Nephron progenitor cell (in vitro differentiated cells): ENCODE measurements at places on chromosomes 6 and 20.

DNA sequence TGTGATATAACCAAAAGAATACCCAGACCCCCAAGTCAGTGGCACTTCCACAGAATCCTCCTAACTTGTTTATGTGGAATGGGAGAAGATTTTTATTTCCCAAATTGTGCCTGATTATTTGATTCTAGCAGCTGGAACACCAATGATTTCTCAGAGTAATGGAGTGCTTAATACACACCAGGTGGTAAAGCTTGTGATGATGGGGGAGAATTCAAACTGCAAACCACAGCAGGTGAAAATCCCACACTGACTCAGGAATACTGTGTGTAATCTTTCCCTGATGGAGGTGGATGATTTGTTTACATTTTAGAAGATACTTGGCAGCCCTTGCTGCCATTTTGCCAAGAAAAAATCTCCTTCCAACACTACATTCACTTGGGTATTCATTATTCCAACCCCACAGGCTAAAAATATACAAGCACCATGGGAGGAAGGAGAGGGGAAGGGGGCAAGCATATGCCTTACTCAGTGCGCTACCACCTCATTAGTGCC lies 212.7 kb upstream of the PLN start:
- DNase-seq, result no peak

DNA sequence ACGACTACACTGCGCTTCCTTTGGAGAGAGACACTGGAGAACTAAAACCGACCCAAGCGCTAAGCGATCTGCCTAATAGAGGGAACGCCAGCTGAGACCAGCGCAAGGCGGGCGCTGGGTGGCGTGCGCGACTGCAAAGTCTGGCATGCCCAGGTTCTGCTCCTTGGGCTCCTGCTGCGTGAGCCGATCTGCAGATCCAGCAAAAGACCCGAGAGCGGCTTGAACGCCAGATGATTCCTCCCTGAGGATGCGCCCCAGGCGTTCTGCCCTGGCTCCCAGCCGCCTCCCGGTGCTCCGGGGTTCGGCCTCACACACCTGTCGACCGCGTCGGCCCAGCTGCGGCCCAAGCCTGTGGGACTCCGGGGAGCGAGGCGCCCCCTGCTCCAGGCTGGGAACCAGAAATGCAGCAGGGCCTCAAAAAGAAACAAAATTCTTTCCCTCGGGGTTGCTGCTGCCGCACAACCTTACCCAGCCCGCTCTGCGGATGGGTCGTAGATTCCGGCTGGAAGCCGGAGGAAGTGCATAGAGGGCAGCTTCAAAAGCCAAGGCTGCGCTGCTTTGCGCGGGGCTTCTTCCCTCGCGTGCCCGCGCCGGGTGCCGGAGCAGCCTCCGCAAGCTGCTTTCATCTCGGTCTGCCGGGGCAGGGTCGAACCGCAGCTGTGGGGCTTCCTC lies 17.9 kb upstream of the PRDM13 start:
- peak; percentile 72 for DNase-seq

- DNase-seq, result no peak
These were observed 23.7 kb upstream of the TMEM14A start for GRCh38 chr6:52647199-52647598.

GRCh38 chr20:25198663-25199383 lies 3.3 kb downstream of the ENTPD6 start:
- no peak for DNase-seq

DNA sequence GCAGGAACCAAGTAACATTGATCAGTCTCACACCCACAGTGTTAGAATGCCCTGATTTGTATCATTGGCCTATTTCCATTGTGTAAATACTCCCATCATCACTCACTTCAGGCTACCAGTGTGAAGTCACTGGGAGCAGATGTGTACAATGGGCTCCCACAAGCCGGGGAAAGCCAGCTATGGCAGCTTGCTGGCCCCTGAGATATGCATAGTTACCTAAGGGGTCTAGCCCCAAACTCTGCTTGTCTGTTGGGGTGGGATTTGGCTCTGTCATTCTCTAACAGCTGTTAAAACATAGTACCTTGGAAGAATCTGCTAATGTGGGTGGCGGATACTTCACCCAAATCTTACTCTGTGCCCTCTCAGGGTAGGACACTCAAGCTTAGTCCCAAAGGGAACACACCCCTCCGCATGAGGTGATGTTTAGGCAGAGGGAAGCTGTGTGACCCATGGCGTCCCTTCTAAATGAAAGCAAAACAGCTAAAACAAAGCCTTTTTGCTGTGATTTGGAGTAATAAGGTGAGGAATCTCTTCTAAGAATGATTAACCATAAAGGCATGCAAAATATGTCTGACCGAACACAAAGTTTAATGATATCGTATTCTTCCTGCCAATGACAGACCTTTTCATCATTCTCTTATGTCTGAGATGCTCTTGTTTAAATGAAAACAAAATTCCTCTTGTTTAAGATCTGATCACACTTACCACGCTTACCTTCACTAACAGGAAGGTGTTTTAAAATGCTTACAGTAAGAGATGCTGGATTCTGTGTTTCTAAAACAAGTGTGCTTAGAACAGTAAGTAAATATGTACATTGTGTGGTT lies 45.9 kb upstream of the PXDC1 start:
- no peak for DNase-seq
